ENCODE measurements at places on chromosomes 4 and X.

- no peak for DNase-seq
Observed at GRCh38 chr4:30605616-30606190, 114.5 kb upstream of the PCDH7 start.

DNA sequence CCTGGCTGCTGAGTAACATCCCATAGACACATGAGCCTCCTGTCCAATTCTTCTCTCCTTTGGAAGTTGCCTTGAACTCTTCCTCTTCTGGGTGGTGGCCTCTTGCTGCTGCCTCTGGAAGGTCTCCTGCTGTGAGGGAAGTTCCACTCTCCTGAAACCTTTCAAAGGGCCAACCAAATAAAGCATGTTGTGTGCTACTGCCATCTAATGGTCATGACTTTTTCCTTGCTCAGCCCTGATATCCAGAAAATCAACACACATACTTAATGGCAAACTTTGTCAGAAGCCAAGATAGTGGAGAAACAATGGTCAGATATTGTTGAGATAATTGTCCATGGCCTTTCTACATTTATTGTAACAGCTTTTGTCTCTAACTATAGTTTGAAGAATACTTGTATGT lies 19.1 kb upstream of the ZXDA start:
- DNase-seq, result no peak

DNA sequence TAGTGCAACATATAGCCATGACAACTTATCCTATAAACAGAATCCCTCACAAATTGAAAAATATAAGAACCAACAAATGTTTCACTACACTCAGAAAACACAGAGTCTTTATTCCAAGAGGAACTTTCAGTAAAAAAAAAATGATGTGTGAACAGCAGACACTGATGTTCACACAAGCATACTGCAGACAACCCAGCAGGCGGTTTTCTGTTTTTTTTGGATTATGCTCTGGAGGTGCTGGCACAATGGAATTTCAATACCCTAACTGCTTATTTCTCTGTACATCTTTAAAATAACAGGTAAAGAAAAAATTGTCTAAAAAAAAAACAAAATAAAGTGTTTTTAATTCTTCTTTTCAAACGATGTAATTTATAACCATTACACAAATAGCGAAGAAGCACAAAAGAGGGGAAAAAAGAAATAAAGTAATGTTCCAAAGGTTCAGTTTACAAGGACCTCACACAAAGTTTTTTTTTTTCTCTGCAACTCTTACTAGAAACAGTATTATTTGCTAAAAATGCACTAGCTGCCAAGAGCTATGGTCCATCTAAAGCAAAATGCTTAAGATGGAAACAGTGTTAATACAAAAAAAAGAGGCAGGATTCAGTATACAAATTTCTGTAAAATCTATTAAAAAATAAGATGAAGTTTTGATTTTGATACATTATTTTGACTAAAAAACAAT lies 55.3 kb downstream of the ANAPC10 start:
- no peak for DNase-seq

- no peak for DNase-seq
Observed at GRCh38 chrX:21131786-21132185, 242.4 kb upstream of the CNKSR2 start.

- no peak for DNase-seq
Observed at GRCh38 chr4:142036795-142037583, 400.6 kb downstream of the IL15 start.

DNA sequence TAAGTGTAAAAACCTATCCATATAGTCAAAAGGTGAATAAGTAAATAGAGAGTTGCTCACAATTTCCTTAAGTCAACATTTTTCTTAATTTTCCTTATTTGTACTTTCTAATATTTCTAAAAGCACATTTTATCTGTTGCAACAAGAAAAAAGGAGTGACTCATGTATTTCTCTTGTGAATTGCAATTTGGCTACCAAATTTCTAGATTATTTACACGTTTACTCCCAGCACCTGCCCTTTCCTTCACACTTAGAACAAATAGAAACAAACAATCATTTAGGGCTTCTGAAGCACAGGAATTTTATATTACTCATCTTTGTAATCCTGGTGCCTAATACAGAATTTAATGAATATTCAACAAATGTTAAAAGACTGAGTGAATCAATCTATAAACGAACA lies 22.2 kb downstream of the BTC start:
- no peak for DNase-seq

- DNase-seq, result no peak
Observed at GRCh38 chr4:151888367-151888866, 127.6 kb upstream of the GATB start.

GRCh38 chr4:76197971-76198410 lies 15.6 kb downstream of the SCARB2 start:
- no peak for DNase-seq

DNA sequence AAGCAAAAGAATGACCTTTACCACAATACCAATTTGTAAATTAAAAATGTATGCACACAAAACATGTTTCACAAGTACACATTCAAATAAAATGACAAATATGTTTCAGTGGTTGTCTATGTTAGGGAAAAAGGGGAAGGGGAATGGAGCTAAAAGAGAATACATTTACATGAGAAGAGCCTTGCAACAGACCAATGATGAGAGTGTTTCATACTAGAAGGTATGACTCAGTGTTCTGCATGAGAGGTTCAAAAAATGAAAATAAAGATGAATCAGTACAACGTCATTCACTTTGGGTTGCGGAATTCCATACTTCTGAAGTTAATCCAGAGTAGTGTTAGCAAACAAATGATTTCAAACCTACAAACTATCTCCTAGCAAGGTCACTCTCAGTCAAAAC lies 51.7 kb downstream of the RPGR start:
- no peak for DNase-seq

- DNase-seq, result no peak
Observed at GRCh38 chr4:144954230-144954629, 143.8 kb downstream of the ANAPC10 start.

DNA sequence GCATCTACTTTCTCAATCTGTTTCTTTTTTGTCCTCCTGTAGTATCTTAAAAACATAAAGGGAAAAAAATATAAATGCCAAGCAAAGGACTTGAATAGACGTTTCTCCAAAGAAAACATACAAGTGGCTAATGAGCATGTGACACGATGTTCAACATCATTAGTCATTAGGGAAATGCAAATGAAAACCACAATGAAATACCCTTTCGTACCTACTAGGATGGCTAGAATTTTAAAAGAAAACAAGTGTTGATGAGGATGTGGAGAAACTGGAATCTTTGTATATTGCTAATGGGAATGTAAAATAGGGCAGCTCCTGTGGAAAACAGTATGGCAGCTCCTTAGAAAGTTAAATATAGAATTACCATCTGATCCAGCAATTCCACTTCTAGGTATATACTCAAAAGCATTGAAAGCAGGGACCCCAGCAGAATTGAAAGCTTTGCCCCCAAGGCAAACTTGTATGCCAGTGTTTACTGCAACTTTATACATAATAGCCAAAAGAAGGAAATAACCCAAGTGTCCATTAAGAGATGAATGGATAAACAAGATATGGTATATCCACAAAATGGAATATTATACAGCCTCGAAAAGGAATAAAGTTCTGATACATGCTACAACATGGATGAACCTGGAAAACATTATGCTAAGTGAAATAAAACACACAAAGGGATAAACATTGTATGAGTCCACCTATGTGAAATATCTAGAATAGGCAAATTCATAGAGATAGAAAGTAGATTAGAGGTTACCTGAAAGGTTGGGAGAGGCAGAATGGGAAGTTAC lies 138.3 kb downstream of the SH3KBP1 start:
- DNase-seq, result no peak

- DNase-seq, result no peak
Observed at GRCh38 chrX:126718440-126718839, 101.1 kb upstream of the PRR32 start.

DNA sequence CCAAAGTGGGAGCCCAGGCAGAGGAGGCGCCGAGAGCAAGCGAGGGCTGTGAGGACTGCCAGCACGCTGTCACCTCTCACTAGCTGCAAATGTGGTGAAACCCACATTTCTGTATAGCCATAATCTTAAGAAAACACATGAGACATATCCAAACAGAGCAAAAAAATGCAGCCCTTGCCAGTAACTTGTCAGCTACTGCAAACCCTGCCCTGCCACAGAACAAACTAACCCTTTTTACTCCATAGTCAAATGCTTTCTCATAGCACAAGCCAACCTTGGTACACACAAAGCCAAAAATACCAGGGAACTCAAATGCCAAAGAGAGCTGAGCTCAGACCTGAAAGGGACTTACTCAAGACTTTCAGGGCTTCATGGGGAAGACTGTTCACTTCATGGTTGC lies 14.9 kb upstream of the NXF3 start:
- DNase-seq, result no peak

GRCh38 chr4:79893456-79893855 lies 179.6 kb downstream of the ANTXR2 start:
- DNase-seq, result no peak

- no peak for DNase-seq
Observed at GRCh38 chr4:176791591-176792325, 964 bp downstream of the VEGFC start.
